ENCODE measurements at places on chromosomes 7 and 10.

DNA sequence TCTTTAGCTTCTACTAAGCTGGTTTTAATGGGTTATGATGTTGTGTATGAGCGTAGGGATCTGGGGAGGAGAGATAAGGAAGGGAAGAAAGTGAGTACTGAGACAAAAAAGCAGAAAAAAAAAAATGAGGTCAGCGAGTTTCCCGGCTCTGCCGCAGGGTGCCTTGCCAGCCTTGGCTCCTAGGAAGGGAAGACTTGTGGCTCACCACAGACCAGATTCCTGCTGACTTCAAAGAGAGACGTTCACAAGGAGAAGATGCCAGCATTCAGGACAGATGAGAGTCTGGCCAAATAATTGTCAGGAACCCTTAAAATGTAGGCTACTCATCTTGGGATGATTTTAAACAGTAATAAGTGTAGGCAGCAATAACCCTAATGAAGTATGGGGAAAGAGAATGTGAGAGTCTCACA lies 11.4 kb upstream of the FAS start:
- no peak for DNase-seq

- DNase-seq: no peak
Observed at GRCh38 chr7:17339139-17339538, 40.7 kb downstream of the AHR start.

DNA sequence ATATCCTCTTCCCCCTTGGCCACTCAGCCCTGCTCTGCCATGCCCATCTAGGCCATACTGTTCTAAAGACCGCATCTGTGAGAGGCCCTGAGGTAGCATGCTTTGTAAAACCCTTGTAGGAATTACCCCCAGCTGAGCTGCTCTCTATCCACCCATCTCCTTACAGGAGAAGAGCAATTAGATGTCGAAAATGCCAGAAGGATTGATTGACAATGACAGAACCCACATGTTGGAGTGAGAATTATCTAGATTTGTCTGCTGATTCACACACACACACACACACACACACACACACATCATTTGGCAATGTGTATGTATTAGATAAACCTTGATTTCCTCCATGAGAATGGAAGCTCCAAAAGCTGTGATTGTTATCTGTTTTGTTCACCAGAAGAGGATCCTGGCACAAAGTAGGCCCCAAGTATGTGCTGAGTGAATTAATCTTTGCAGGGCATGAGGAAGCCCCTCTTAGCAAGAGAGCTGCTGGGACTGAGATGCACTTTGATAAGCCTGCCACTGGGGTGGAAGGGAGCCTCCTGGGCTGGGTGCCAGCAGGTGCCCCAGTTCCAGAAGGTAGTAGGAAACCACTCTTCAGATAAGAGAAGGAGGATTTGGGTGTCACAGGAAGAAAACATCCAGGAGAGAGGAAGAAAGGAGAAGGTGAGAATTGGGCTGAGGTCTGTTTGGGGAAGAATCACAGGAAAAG lies 187.5 kb upstream of the ADO start:
- no peak for DNase-seq

GRCh38 chr7:142629588-142630260 lies 119.5 kb upstream of the PRSS1 start:
- DNase-seq: no peak

DNA sequence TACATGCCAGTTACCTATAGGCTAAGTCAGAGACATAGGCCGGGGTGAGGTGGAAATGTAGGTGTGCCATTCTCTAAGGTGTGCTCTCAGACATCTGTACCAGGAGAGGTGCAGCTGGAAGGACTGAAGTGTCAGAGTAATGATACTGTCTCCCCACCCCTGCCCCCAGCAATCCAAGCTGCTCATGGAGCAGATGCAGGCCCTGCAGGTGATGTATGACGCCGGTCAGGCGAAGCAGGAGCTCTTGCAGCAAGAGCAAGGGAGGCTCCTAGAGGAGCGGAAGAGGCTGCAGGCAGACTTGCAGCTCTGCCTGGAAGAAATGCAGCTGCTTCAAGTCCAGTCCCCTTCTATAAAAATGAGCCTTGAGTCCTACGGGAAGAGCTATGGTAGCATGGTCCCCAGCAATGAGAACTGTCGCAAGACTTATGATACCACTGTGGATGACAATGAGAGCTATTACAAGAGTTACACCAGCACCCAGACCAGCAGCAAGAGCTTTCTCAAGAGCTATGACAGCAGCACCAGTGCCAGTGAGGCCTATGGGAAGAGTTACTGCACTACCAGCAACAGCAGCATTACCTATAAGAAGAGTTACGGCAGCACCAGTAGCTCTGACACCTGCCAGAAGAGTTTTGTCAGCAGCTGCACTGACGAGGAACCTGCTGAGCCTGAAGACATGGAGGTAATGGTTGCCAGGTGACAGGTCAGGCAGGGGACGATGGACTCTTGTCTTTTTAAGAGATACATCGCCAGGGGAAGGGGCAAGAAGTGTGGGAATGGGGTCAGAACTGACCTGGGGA lies 18.4 kb upstream of the FLNC start:
- DNase-seq: no peak

DNA sequence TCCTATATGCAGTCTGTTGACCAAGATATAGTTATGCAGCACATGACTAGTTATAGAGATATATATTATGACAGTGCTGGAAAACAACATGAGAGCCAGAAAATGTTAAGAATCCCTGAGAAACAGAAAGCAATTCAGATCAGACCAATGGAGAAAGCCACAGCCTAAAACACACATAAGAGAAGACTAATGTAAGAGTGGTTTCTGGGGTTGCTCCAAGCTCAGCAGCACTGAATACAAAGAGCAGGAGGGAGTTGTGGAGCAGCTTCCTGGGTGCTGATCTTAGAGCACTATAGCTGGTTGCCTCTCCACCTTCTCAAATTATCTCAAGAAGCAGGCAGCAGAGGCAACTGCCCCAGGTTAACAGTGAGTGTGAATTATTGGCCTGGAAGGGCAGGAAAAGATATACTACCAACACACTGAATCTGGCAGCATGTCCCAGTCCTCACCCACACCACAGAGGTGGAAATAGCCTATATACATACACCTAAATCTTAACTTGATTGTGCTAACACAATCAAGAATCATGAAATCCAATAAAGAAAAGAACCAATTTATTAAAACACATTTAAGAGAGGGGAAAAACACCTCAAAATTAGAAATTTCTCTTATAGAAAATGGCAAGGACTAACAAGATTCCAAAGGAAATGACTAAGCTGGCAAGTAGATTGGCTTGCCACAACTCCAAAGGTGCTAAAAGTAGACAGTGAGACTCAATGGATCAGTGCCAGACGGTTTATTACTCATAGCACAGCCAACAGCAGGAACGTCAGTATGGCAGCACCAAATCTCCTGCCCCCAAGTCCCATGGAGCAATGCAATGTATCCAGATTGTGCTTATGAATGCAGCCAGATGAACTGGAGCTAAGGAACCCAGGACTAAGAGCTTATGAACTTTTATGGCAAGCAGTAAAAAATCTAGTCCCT lies 5.1 kb downstream of the PTTG1IP2 start:
- DNase-seq: no peak

- DNase-seq: no peak
Observed at GRCh38 chr10:33950206-33950605, 615.7 kb upstream of the NRP1 start.

GRCh38 chr7:21041666-21042065 lies 255.0 kb upstream of the SP8 start:
- no peak for DNase-seq

GRCh38 chr7:92266415-92267241 lies 20.9 kb downstream of the ANKIB1 start:
- no peak for DNase-seq

All from stimulated activated CD4-positive, alpha-beta T cell treated with anti-CD3 and anti-CD28 coated beads, TNF-alpha, amount 100 ng/mL, for 1 hour (primary cell).